ENCODE measurements at places on chromosomes 3 and 15.

- DNase-seq = no peak
Observed at GRCh38 chr15:73585871-73586654, 47.1 kb downstream of the NPTN start.

DNA sequence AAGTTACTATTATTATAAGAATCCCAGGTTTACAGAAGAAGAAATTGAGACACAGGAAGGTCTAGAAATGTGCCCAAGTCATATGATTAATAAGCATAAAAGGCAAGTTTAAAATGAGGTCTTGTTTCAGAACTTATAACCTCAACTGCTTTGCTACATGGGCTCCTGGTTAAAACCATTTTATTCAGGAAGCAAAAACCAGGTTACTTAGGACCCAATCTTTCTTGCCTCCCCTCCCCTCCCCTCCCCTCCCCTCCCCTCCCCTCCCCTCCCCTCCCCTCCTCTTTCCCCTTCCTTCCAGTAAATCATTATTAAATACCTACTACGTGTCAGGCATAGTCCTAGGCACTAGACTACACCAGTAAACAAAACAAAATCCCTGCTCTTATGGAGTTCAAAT is 93.9 kb downstream of the NAALADL2 start:
- no peak for DNase-seq

- no peak for DNase-seq
Observed at GRCh38 chr15:46091860-46092450, 457.1 kb downstream of the SQOR start.

DNA sequence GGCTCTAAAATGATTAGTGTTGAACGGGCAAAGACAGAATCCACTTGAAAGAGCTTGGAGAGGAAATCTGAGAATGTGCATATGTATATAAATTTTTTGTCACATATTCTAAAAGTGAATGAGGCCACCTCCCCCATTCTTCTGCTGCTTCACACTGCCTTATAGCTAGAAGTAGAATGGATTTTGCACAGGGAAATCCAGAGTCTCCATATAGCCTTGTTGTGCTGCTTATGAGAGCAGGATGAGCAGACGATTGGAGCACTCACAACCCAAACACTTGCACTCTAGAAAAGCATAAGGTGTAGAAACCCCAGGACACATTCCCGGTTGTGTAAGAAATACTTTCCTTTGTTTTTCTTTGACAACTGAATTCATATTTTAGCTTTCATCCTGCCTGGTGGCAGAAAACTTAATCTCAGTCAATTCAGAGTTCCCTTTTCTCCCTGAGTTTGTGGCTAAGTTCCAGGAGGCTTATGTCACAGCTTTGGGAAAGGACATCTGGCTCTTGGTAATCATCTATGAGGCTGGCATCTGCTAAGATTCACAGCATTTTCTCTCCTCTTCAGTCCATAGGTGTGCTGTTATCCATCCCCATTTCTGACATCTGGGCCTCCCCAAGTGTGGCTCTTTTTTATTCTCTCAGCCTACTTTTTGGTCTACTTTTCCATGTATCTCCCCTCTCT is 188.4 kb upstream of the PFN2 start:
- DNase-seq = no peak
